ENCODE measurements at places on chromosomes 2 and 18.

GRCh38 chr18:26548415-26549262, at the start of gene KCTD1:
TSS of gene KCTD1 (minus strand) at chr18:26548553. CDS start at chr18:26548536, 17 bp downstream.
- DNase-seq: peak; percentile 48

DNA sequence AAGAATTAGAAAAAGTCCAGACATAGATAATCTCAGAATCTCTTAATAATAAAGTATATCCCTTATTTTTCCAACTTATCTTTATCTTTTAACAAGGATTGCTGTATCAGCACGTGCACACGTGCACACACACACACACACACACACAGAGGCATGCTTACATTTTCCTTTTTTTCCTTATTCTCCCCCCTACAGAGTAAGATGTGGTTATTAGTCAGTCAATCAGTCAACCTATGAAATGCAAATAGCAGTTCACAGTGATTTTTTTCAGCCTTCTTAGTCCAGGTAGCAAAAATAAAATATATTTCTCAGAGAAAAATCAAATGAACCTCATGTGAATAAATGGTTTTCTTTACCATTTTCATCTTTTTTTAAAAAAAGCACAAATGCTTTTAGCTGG, 506.2 kb upstream of the SLC39A10 start:
- DNase-seq: no peak

DNA sequence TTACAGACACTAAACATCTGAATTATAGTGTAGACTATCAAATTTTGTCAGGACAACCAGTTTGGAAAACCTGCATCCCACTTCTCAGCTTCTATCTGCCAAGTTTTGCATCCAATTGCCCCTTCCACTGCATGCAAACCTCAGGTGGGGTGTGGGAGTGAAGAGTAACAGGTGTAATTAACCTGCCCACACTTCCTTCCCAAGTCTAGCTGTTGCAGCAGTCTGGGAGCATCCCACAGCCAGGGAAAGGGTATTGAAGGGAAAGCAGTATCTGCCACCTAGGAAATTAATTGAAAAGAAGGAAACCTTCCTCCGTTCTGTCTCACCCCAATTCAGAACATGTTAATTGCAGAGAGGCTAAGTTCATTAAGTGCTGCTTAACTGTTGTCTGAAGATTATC, 189.9 kb downstream of the NCKAP5 start:
- DNase-seq: no peak

GRCh38 chr2:236711440-236711839, 141.8 kb downstream of the ACKR3 start:
- DNase-seq: no peak

DNA sequence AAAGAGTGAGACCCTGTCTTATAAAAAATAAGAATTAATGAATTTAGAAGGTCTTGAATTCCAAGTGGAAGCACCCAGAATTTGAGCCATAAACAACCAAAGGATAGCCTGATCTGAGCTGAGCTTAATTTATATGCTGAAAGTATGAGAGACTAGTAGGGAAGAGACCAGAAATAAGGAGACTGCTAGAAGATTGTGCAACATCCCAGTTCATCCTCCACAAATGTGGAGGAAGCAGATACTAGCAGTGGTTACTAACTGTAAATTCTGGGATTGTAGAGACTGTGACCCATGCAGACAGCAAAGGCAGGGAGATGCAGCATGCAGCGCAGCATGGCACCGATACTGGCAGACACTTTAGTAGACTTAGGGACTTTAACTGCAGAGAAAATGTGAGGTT, 1.5 kb upstream of the SULT1C2 start:
- no peak for DNase-seq

DNA sequence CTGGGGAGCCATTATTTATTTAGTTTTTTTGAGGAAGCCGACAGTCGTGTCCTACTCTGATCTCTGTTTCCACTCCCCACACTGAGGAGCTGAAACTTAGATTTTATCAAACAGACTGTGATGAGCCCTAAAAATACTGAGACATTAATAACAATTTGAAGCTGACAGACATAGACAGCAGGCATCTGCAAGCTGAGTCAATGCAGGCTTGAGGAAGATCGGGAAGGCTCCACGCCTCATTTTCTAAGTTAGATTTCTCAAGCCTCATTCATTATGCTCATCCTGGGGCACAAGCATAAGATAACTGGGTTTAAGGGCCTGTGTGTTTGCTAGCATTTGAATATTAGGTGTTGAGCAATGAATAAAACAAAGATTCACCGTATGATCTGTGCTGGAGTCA, 26.3 kb downstream of the EFR3B start:
- DNase-seq: no peak

DNA sequence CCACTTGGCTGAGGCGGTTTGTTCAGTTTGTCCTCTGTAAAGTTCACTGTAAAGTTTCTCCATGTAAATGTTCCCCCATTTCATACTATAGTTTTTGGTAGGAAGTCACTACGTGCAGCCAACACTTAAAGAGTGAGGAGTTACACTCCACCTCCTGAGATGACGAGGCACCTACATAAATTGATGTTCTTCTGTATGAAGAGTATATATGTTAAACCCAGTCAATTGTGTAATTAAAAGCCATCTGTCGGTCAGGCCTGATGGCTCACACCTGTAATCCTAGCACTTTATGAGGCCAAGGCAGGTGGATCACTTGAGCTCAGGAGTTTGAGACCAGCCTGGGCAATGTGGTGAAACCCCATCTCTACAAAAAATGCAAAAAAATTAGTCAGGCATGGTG, 7.6 kb downstream of the PIGN start:
- DNase-seq: no peak

- DNase-seq: no peak
Measured at GRCh38 chr2:30272761-30273573, 41.6 kb downstream of the LBH start.

DNA sequence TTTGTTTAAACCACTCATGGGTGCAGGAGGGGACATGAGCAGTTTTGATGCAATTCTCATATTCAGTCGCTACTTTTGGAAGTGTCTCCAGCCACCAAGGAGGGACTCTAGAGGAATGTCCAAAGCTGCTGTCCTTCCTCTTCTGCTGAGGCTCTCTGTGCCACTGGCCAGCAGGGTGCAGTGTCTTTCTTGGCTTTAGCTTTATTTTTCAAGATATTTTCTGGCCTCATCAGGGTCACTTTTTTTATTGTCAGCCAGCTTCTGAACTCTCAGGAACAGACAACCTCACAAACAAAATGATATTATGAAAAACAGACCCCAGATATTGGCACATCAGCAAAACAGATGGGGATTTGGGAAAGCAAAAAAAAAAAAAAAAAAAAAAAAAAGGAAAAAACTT, 289.3 kb upstream of the ZSWIM2 start:
- DNase-seq: no peak

DNA sequence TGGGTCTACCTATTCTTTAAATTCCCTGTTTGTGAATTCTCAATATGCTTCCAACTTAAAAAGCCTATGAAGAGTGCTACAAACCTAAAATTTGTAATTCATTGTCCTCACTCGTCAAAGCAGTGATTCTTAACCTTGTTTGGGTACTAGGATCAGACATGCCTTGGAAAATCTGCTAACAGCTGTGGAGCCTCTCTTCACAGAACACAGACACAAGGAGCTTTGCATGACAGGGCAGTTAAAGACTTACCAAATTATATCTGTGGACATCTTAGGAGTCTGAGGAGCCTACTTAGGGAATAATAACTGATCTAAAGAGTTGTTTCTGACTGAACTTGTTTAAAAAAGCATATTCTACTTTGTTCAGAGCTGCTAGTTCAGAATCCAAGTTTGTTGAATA, 38.1 kb downstream of the TMEM87B start:
- no peak for DNase-seq

GRCh38 chr2:44612276-44612675, 250.5 kb downstream of the CAMKMT start:
- no peak for DNase-seq

DNA sequence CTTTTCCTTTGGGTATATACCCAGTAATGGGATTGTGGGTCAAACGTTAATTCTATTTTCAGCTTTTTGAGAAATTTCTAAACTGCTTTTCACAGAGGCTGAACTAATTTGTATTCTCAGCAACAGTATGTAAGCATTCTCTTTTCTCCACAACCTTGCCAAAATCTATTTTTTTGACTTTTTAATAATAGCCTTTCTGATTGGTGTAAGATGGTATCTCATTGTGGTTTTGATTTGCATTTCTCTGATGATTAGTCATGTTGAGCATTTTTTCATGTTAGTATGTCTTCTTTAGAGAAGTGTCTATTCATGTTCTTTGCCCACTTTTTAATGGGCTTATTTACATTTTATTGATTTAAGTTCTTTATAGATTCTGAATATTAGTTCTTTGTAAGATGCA, 145.5 kb downstream of the TRABD2A start:
- no peak for DNase-seq

- DNase-seq: no peak
Measured at GRCh38 chr2:216951171-216951570, 91.3 kb upstream of the TNP1 start.

- no peak for DNase-seq
Measured at GRCh38 chr2:193894081-193894480, 1699.3 kb upstream of the TMEFF2 start.

DNA sequence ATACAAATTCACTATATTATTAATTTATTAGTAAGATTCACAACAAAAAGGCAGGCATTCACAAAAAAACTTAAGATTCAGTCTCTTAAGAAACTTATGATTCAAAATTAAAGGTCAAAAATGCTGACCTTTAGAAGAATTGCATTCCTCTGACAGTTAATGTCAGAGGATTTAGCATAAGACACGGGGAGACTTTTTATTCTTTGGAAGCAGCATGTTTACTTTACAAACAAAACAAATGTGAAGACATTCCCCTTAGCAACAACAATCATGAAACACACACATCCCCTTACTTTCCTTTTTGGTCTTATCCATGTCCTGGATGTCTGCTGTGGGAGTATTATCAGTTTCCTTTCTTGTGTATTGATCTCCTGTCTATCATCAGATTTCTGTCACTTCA, 117.1 kb downstream of the RAD51AP2 start:
- no peak for DNase-seq

- no peak for DNase-seq
Measured at GRCh38 chr18:2180586-2180985, 390.7 kb downstream of the METTL4 start.

GRCh38 chr2:241268716-241269445, 46.6 kb downstream of the HDLBP start:
- no peak for DNase-seq

- DNase-seq: peak; percentile 19
Measured at GRCh38 chr2:225429717-225430116, 30.2 kb downstream of the NYAP2 start.

DNA sequence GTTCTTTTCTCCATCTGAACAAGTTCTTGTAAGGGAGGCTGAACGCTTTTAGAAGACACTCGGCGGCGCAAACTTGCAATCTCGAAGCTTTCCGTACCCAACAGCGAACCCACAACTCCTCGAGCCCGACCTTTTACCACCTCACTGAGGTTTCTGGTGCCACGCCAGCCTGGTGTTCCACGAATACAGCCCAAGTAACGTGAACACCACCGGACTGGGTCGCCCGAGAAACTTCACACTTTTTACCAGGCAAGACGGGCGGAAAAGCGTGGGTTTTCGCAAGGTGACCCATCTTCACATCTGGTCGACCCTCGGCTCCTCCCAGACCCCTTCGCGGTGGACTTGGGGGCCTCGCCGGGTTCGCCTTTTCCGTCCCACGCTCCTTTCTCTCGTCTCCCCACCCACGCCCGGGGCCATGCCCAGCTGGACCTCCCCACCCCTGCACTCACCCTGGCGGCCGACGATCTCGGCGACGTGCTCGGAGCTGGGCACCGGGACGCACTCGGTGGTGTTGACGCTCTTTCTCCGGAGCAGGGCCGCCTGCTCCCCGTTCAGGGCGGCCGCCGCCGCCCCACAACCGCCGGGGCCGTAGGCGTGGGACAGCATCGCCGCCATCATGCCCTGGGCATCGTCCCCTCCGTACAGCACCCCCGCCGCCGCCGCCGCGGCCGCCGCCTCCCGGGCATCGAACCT, 1.2 kb downstream of the MEX3C start:
- peak; percentile 43 for DNase-seq
